Heart left ventricle (tissue), 16 donors: ENCODE measurements at places on chromosomes 1 and 21. TPM values are rescaled to one million over a fixed set of nuclear protein-coding genes. Genes with fewer than 3 reads are reported as not detected.

TSPEAR gene
- not detected for total RNA-seq

- H3K27ac ChIP-seq = no peak overlapping the region
- peaks cover 28% of the 10 kb centered on the region for H3K4me1 ChIP-seq
- H3K27me3 ChIP-seq = no peaks in the 10 kb centered on the region
- no peak overlapping the region for H3K4me3 ChIP-seq
- H3K36me3 ChIP-seq = no peaks in the 10 kb centered on the region
Measured at GRCh38 chr1:94304553-94304952, 67.2 kb upstream of the ARHGAP29 start.

GRCh38 chr1:157105298-157105987, 5.8 kb upstream of the ETV3L start:
- H3K4me1 ChIP-seq = no peaks in the 10 kb centered on the region
- no peak for DNase-seq
- H3K36me3 ChIP-seq = no peaks in the 10 kb centered on the region
- H3K4me3 ChIP-seq = no peak overlapping the region
- H3K27me3 ChIP-seq = peaks cover 37% of the 10 kb centered on the region

- H3K27me3 ChIP-seq = no peaks in the 10 kb centered on the region
- no peak for DNase-seq
- H3K36me3 ChIP-seq = no peaks in the 10 kb centered on the region
- no peaks in the 10 kb centered on the region for H3K4me1 ChIP-seq
Measured at GRCh38 chr1:239840790-239841189, 250.9 kb upstream of the FMN2 start.

- H3K4me1 ChIP-seq = peaks cover 6% of the 10 kb centered on the region
- no peaks in the 10 kb centered on the region for H3K36me3 ChIP-seq
Measured at GRCh38 chr1:153577624-153578051, 12.0 kb upstream of the S100A2 start.

DNA sequence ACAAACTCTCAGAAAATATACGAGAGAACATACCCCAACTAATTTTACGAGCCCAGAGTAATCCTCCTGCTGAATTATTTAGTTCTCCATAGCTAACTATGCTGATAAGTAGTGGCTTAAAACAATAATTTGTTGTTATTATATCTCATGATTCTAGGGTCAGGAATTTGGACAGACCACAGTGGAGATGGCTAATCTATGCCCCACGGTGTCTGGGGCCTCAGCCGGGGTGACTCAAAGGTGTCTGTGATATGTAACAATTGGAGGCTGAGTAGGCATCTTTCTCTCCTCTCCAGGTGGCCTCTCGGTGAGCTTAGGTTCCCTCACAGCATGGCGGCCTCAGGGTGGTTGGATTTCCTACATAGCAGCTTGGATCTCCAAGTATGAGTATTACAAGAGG, 35.4 kb upstream of the FOXO6 start:
- H3K27ac ChIP-seq = no peak overlapping the region
- H3K4me1 ChIP-seq = no peaks in the 10 kb centered on the region
- H3K27me3 ChIP-seq = no peaks in the 10 kb centered on the region
- H3K4me3 ChIP-seq = no peak overlapping the region
- H3K36me3 ChIP-seq = no peaks in the 10 kb centered on the region
- no peak for DNase-seq

DNA sequence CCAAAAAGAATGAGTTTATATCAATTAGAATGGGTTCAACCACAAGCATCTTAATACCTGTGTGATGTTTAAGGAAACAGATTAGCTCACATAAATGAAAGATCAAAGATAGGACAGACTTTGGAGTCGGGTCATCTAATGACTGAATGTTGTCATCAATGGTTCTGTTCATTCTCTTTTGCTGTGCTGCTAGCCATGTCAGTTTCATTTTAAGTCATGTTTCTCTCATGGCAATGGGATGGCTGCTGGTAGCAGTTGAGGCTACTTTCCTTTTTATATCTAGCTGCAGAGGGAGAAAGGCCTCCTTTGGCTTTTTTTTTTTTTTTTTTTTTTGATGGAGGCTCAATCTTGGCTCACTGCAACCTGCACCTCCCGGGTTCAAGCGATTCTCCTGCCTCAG, 86.9 kb upstream of the SPAG17 start:
- no peaks in the 10 kb centered on the region for H3K4me1 ChIP-seq
- DNase-seq = no peak
- H3K4me3 ChIP-seq = no peak overlapping the region
- no peaks in the 10 kb centered on the region for H3K27me3 ChIP-seq
- H3K27ac ChIP-seq = no peak overlapping the region
- no peaks in the 10 kb centered on the region for H3K36me3 ChIP-seq
